ENCODE measurements at places on chromosomes 12 and 14. TPM values are rescaled to one million over a fixed set of nuclear protein-coding genes. Genes with fewer than 3 reads are reported as not detected.

DNA sequence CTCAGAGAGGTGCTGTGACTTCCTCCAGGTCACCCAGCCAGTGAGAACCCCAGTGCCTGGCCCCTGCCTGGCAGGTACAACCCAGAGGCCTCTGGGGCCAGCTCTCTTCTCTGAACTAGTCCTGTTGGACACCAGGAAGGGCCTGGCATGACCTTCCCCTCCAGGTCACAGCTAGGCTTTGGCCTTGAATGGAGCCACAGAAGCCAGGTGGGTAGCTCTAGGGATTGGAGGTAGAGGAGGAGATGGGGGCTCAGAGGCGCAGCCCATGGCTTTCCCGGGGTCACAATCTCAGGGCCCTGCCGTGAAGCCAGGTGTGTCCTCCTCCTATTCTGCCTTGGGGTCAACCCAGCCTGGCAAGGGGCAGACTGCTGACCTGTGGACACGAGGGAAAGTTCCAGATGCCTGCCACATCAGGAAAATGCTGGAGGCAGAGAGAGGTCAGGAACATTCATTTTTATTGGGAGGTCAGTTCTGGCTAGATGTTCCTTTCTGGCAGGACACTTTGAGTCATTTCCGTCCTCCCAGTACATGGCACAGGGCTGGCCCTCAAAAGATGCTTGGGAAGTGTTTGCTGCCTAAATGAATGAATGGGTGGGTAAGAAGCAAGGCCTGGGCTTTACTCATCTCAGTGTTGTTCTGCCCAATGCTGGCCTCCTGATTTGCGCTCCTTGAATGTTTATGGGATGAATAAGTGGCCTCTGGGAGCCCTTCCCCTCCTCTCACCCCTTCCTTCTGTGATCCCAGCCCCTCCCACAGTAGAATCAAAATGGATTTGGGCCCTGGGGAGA is 25.4 kb downstream of the FAM222A start:
- no peak for DNase-seq

KRT6C gene
- polyA plus RNA-seq, result not detected

LRP1-AS gene
- polyA plus RNA-seq, result not detected

GRCh38 chr12:5690240-5690639 is 254.8 kb downstream of the ANO2 start:
- no peak for DNase-seq

FAR2 gene
- 37.0 TPM for polyA plus RNA-seq

DNA sequence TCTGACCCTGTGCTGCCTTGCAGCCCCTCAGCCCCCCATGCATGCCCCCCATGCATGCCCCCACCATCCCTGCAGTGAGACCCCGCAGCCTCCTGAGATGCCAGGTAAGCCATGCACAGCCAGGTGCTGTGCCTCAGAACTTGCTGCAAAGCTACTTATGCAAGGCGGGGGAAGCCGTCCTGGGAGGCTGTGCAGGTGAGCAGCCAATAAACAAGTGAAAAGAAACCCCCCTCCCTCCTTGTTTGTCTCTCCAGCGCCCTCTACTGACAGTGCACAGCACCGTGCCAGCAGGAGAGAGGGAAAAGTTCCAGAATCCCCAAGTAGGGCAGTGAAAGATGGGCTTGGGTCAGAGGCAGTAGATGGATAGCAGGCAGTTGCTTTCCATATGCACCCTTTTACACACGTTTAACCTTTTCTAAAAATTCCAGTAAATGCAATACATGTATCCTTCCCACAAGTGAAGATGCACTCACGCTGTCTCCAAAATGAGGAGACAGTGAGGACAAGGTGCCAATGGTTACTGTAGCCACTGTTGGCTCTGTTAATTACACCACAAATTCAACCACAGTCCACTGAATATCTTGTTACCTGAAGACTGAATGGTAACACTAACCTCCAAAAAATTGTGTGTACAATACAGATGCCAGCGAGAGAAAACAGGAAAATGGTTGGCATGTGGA is 18.0 kb downstream of the TNFAIP2 start:
- DNase-seq, result no peak

SPIC gene
- polyA plus RNA-seq, result not detected

FBLN5 gene
- 166 TPM for polyA plus RNA-seq

DNA sequence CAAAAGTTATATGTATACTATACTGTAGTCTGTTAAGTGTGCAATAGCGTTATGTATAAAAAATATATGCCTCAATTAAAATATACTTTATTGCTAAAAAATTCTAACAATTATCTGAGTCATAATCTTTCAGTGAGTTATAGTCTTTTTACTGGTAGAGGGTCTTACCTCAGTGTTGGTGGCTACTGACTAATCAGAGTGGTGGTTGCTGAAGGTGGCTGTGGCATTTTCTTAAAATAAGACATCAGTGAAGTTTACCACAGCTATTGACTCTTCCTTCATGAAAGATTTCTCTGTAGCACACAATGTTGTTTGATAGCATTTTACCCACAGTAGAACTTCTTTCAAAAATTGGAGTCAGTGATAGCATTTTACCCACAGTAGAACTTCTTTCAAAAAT is 23.4 kb downstream of the POLR3B start:
- DNase-seq, result no peak

DNA sequence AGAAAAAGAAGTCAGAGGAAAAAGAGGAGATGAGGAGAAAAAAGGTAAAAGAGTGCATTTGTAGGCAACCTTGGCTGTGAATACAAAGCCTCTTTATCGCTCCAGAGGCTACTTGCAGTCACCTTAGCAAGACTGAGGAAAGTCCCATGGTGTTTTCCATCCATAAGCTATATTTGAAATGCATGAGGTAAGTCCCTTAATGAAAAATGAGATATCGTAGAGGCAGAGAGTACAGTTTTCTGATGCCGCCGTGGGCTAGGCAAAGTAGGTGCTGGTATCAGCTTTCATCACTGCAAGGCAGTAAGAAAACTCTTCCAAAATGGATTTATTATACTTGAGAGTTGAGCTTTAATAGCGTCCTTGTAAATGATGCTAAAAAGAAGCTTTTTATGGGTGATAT is 186.8 kb downstream of the ASCL1 start:
- no peak for DNase-seq

All from renal pelvis (tissue), 12 donors.